ENCODE measurements at places on chromosomes 11 and 22.
A peak's percentile ranks its signal among the peaks of the same experiment; 100 is the strongest.

- no peak for DNase-seq
Measured at GRCh38 chr11:1958367-1958766, 11.2 kb downstream of the MRPL23 start.

DNA sequence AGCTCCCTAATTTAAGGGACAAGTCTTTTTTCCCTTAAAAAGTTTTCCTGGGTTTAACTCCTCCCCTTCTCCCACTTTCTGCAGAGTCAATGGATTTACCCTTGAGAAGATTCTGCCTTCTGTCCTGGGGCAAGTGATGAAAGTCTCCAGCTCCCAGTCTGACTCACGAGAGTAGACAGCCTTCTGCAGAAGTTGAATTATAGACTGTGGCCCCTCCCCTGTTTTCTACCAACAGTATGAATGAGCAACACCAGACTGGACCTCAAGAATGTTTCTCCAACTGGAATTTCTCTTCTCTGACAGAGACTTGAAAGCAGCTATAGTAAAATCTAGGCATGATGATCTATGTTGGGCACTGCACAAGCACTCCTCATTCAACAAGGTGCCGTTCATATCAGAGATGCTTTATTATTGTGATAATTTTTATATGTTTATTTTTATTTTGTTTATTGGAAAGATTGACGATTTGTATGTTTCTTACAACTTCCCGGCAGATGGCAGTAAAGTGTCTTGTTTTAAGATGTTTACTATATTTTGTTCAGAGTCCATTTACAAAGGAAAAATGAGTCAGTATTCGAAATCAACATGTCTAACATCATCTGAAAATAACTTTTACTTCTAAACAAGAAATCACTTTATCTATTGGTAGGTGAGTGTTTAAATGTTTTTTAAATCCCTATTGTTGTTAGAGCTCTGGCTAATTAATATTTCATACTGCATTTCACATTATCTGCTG lies 56.6 kb downstream of the LMO2 start:
- no peak for DNase-seq

DNA sequence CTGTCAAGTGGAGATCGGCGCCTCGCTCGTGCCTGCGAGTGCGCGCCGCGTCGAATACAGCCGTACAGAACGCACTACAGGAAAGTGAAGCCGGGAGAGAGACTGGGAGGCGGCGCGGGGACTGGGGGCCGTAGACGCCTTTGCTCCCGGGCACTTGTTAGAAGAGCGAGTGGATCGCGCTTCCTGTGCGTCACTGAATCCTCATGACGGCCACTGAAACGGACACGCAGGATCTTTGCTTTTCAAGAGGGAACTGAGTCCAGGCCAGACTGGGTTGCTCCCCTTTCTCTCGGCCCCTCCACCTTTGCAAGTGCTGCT lies 314 bp downstream of the RIC8A start:
- no peak for DNase-seq

DNA sequence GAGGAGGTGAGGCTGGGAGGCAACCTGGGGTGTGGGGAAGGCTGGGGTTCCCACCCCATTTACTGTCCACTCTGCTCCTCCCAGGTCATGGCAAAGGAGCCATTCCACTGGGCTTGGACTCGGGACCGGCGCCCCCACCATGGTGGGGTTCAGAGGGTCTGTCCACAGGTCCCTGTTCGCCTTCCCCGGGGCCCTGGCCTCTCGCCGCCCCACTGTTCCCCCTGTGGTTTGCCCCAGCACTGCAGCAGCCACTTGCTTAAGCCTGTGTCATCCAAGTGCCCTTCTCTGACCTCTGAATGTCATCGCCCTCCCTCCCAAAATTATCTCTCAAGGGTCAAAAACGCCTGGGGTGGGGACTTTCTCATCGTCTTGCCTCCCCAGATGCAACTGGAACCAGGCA lies 2.6 kb downstream of the SPDYC start:
- DNase-seq: no peak

- DNase-seq: no peak
Measured at GRCh38 chr11:58671983-58672633, 49.6 kb downstream of the CNTF start.

DNA sequence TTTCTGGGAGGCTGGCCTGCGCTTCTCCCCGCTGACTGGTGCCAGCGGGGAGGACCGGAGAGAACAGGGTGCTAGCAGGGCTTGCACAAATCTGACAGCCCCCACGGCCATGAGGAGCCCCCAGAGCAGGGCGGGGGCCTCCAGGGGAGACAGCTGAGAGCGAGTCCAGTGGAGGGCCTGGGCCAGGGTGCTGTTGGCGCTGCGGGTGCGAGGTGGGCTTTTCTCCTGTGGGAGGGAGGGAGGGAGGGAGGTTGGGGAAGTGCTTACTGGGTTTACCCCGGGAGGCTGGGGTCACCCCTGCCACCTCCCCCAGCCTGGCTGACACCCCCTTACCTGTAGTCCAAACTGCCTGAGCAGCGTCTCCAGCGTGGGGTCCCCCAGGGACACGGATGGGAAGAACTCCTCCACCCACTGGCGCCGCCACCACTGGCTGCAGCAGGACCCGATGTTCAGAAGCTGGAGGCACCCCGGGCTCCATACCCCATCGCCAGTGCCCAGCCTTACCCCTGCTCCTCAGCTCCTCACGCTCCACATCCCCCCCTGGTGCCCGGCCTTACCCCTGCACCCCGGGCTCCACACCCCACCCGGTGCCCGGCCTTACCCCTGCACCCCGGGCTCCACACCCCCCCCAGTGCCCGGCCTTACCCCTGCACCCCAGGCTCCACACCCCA lies 3.9 kb downstream of the LMF2 start:
- DNase-seq: no peak

GRCh38 chr22:47176026-47176389 lies 413.6 kb downstream of the TBC1D22A start:
- DNase-seq: no peak

- peak; percentile 75 for DNase-seq
Measured at GRCh38 chr11:10298342-10298741, 4.3 kb upstream of the SBF2 start.

GRCh38 chr11:58928691-58929090 lies 10.6 kb upstream of the GLYATL1 start:
- no peak for DNase-seq

GRCh38 chr11:78149646-78150045 lies 10.2 kb upstream of the ALG8 start:
- no peak for DNase-seq

DNA sequence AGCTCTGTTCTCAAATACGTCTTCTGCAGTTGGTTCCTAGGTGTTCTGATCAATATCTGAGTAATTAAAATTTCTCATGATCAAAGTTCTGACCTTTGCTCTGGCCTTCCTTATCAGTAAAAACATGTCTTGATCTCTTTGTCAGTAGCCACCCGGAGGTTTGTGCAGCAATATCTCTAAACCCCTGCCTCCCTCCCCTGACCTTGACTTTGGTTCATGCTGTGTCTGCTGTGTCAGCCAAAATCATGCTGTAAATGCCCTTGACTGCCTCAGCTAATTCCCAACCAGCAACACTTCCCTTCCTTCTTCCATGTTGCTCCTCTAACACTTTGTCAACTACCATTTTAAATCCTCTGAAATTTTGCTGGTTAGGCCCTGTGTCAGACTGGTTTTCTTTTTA lies 424.7 kb downstream of the FAM181B start:
- DNase-seq: no peak

GRCh38 chr11:13962562-13963168 lies at the start of gene SPON1:
Gene SPON1, plus strand, starts transcription at chr11:13962723. Its CDS starts 182 bp downstream, at chr11:13962905.
- DNase-seq: peak; percentile 72

DNA sequence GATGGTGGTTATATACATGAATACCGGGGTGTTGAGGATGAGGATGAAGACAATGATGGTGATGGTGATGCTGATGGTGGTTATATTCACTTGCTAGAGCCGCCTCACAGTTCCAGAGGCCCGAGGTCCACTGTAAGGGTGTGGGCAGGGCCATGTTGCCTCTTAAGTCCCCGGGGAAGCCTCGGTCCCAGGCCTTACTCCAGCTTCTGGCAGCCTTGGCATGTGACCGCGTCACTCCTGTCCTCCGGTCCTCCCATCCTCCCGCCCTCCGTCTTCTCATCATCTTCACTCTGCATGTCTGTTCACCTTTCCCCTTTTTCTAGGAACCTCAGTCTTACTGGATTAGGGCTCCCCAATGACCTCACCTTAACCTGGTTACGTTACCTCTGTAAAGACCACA lies 54.6 kb downstream of the IGLL1 start:
- no peak for DNase-seq

GRCh38 chr11:86519064-86519911 lies 144.6 kb downstream of the CCDC81 start:
- no peak for DNase-seq

GRCh38 chr11:62506413-62507124 lies 40.0 kb downstream of the AHNAK start:
- DNase-seq: no peak

DNA sequence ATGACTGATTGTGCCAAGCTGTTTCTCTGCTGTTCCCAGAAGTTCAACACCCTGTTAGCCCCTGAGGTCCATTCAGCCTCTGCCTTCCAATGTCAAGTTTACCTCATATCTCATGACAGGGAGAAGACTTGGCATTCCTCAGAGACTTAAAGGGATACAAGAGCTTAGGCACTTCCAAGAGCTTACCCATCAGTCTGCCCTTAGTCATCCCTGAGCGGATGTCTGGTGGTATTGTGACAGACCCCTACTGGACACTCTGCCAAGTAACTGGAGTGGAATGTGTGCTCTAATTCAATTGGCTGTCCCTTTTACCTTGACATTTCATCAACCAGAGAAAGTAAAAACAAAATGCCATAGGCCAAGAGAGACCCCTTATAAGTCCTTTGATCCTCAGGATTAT lies 151.5 kb downstream of the AASDHPPT start:
- no peak for DNase-seq

DNA sequence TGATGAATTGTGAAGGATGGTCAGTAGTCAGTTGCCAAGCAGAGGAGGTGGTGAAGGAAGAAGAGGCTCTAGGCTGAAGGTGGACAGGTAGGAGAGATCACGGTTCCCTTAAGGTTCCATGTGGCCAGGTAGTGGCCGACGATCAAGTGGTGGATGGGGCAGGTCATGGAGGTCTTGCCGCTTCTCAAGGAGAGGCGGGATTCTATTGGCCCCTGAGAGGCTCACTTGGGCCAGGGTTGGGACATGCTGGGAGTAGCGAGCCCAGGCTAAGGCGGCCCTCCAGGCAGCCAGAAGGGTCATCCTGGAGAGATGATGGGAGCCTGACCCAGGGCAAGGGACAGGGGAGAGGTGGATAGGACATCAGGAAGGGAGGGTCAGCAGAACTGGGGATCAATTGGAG lies 20.9 kb upstream of the TMPRSS4 start:
- peak; percentile 57 for DNase-seq

DNA sequence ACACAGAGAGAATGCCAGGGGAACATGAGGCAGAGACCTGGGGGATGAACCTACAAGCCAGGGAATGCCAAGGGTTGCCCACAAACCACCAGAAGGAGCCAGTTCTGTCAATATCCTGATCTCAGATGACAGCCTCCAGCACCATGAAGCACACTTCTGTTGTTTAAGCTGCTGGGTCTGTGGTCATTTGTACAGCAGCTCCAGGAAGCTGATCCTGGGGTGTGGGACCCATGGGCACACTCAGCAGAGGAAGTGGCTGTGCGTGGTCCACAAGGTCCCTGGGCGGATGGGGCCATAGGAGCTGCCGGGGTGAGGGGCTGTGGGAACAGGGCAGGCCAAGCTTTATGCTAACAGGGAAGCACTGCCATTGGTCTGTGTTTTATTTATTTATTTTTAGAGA lies 12.1 kb downstream of the PPM1F start:
- no peak for DNase-seq

DNA sequence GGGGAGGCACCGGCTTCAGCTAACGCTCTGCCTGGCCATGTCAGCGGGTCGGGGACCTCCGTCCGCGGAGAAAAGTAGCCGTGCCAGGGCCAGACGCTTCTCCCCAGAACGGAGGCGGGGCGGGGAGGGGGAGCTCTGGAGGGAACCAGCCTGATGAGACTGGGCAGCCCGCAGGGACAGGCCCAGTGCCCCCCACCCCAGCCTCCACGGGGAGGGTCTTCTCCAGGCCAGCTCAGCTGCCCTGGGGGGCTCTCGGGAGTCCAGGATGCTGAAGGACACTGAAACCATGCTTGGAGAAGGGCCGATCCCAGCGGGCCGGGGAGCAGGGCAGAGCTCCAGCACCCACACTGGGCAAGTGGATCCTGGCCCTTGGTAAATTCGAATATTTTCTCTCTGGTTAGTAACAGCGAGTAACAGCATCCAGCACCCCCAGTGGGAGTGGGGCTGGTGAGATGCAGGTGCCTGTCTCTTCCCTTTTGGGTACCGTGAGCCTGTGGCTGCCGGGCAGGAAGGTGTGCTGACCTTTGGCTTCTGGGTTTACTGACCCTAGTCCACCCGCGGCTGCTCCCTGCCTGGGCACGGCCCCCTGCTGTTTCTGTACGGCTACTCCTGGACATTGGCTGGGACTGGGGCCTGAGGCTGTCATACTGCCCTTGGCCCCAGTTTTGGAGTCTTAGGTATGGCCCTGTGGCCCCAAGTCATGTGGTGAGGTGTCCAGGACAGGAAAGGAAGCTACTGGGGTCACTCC lies 35.8 kb downstream of the GRAMD4 start:
- no peak for DNase-seq

DNA sequence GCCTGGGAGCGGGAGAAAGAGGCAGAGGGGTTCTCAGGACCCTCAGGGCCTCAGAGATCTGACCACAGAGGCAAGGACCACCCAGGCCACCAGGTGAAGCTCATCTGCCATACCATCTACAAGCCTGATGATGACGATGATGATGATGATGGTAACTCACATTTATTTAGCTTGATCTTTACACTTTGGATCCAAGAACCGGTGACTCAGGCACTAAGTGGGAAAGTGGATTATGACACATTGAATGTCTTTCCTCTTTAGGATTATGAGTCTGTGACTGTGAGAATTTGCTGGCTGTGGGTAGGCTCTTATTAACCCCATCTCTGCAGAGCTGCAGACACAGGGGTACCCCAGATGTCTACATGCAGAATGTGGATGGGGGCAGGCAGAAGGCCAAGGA lies 110.3 kb downstream of the DSCAML1 start:
- no peak for DNase-seq

Measured in activated effector memory CD4-positive, alpha-beta T cell treated with anti-CD3 and anti-CD28 coated beads, Interleukin-2, amount 50 U/mL, for 16 hours (primary cell).